ENCODE measurements at places on chromosomes 11 and 22. TPM values are rescaled to one million over a fixed set of nuclear protein-coding genes. Genes with fewer than 3 reads are reported as not detected.

DNA sequence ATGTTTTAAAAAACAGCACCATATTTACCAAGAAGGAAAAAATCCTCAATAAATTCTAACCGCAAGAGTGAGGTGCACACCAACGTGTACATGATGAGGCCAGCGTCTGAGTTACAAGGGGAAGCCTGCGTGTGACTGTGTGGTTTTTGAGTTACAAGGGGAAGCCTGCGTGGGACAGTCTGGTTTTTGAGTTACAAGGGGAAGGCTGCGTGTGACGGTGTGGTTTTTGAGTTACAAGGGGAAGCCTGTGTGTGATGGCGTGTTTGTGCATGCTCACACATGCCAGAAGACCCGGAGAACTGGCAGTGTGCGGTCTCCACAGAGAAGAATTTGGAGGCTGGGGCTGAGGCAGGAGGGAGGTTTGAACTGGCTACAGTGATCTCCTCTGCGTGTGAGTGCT is 1376.4 kb downstream of the TBC1D22A start:
- no peak for DNase-seq

- no peak for DNase-seq
These were observed 32.0 kb upstream of the SERPIND1 start for GRCh38 chr22:20741634-20742581.

DNA sequence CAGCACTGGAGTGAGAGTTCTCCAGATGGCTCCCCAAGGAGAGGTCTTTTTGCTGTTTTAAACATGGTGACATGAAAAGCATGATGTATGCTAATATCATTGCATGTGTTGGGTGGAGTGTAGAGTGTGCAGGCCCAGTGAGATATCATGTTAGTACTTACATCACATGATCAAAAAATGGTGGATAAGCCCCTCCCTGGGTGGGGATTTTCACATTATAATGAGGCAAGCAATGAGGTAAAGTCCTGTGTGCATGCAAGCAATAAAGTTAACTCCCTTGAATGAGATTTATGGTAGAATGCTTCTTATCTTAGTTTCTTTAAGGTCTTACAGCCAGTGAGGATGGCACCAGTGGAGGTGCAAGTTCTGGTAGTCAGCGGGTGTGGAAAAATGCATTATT is 8.5 kb downstream of the FAM111B start:
- DNase-seq = no peak

- DNase-seq = no peak
These were observed 37.7 kb downstream of the OR5P2 start for GRCh38 chr11:7759010-7759409.

DNA sequence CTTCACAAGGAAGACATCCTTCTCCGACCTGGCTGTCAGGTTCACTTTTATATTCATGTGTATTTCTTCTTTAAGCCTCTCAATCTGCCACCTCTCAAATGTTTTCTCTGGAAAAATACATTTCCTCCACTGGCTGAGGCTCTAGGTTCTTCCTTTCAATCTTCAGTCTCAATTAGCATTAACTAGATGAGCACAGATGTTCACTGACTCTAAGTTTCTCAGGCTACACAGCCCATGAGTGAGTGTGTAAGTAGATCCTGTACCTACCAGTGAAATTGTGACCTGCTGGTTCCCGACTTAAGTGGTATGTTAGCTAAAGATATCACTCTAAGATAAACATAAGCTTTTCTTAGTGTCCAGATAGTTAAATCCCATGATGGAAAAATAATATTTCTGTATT is 206.9 kb downstream of the ADAMTS15 start:
- no peak for DNase-seq

DNA sequence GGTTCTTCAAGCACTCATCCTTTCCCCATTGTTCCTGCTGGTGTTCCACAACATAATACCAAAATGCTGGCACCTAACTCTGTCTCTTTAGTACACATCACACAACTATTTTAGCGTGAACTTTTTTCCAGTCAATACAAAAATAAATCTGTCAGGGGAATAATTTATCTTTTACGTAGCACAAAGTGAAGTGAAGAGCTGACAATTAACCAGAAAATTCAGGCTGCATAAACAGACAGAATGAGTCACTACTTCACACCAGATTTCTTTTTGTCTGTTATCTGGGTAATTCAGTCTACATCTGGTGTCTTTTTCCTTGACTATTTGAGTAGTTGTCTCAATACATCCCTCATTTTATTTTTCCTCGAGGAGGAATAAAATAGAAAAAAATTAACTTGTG is 7.9 kb upstream of the ETS1 start:
- no peak for DNase-seq

DNA sequence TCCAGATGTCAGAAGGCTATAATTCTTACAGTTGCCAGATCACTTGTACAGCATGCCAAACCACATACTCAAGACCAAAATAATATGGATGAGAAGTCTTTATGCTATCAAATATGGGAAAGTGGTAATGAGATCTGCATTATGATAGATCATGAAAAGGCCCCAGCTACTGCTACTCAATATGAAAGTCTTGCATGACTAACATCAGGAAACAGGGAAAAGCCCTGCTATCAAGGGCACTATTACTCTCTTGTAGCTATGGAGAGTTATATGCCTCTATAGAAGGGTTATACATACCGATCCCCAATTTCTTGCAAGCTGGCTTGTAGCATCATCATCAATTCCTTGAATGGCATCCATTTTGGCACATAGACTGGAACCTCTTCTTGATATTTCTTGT is 30.2 kb upstream of the TMPRSS5 start:
- no peak for DNase-seq

DNA sequence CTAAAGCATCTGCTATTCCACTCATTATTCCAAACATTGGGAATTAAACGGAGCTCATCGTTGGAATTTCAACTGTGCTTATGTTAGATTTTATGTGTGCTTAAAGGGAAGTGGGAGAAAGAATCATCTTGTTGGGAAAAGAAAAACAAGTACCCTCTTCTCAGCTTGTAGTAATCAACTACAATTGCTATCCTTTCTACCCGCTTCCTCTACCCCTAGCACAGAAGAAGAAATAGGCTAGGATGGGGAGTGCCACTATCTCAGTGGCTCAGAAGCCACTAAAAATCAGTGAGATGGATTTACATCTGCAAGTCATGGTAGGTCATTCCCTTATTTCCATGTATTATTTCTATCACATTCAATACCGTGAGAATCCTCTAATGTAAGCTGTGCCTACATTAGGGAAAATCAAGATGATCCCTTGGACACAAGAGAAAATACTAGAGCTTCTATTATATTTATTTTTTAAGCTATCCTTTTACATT is 97.9 kb upstream of the CD44 start:
- no peak for DNase-seq

GRCh38 chr22:23684561-23685031 is 6.2 kb upstream of the RGL4 start:
- no peak for DNase-seq

DNA sequence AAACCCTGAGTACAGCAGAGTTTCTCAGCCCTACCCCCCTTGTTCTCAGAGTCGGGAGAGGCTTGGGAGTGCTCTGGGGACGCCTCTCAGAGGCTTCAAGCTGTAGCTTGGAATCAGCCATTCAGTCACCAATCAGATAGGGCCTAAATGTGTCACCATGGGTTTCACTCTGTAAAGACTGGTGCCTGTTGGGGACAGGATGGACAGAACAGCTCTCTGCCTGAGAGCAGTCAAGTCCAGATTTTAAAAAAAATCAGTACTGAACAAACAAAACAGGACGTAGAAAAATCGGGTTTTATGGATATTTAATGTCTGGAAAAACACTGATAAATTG is 1.3 kb downstream of the FADD start:
- DNase-seq = no peak

DNA sequence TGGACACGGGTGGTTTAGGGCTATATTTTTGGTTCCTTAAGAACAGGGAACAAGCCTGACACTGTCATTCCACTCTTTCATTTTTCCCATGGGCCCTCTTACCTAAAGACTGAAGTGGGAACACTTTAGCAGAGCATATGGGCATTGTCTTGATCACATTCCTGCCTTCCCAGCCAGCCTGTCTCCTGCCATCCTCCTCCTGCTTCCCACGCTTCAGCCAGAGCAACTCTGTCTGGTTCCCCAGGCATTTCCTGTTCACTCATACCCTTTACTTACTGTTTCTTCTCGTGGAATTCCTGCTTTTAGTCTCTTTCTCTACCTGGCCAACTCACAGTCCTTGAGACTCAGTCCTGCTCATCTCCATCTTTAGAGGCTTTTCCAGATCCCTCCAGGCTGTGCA is 22.8 kb downstream of the MRPL16 start:
- DNase-seq = no peak

GRCh38 chr11:130456286-130456685 is 7.8 kb downstream of the ADAMTS15 start:
- no peak for DNase-seq

- DNase-seq = no peak
These were observed 16.3 kb downstream of the SPTY2D1 start for GRCh38 chr11:18617688-18618341.

DNA sequence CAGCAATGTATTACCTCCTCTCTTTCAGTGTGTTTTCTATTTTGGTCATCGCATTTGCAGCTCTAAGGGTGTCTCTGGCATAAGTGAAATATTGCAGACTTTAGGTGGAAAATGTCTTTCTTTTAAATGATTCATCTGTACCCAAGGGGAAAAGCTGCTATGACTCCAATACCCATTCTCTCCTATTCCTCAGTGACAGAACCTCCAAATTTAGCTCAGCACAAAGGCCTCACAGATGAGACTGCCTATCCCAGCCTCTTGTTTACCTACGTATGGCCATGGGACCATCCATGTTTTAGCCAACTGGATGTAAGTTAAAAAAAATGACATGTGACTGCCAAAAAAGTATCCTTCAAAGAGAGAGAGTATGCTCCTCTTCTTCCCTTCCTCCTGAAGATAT is 7.9 kb downstream of the MTMR2 start:
- DNase-seq = no peak

GRCh38 chr22:41501209-41501608 is 32.3 kb downstream of the ACO2 start:
- DNase-seq = no peak

GRCh38 chr11:69131644-69132300 is 24.0 kb upstream of the SMIM38 start:
- peak; percentile 67 for DNase-seq

- DNase-seq = no peak
These were observed 12.5 kb upstream of the PTPRJ start for GRCh38 chr11:47967577-47968525.

- DNase-seq = peak; percentile 12
These were observed 9.7 kb upstream of the FXYD2 start for GRCh38 chr11:117834068-117834810.

GRCh38 chr11:104668797-104669463 is 229.3 kb downstream of the CASP12 start:
- no peak for DNase-seq

GRCh38 chr11:90856790-90857189 is 633.9 kb upstream of the CHORDC1 start:
- DNase-seq = no peak

The OVOL1 gene
- not detected for total RNA-seq

The APOBEC3H gene
- not detected for total RNA-seq

The CST6 gene
- total RNA-seq = 0.91 TPM

The USP28 gene
- total RNA-seq = 72.7 TPM

The TRIM6 gene
- total RNA-seq = 1.1 TPM

The GAS2 gene
- total RNA-seq = 8.9 TPM

The TSKU gene
- 27.7 TPM for total RNA-seq

The TEX54 gene
- not detected for total RNA-seq

The MRE11 gene
- 8.0 TPM for total RNA-seq

The FJX1 gene
- total RNA-seq = 1.1 TPM

The MMP12 gene
- not detected for total RNA-seq

The OR51A7 gene
- not detected for total RNA-seq

All from left cardiac atrium (tissue), 4 donors.